ENCODE measurements at places on chromosomes 16 and 17.

GRCh38 chr17:61230461-61230860 lies 169.2 kb upstream of the TBX2 start:
- DNase-seq = no peak

DNA sequence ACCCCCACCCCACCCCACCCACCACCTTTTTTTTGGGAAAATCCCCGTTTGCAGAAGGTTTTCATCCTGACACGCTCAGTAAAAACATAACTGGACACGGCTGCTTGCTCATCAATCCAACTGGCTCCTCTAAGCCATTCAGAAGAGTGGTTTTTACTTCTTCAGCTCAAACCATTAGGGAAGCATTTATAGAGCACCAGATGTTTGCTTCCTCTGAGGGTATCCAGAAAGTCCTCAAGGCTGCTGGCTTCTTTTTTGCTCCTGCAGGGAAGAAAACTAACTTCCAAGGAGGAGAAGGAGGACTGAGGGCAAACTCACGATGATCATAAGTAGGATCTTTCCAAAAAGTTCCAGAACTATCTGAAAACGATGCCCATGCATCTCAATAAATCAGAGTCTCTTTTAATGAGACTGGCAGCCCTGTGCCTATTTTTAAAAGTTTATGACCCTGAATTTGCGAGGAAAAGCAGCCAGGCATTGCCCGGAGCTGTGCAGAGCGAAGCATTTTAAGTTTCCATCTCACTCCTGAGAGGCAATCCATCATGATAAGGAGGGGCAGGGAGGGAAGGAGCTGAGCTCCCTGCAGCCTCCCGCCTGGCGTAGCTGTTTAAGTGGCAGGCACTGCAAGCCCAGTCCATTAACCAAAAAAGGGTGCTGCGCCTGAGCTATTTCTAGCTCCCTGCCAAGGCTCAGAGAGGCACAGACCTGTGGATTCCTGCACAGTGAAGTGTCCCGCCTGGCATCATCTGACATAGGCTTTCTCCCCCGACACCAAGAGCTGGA lies 146.3 kb upstream of the FOXF1 start:
- no peak for DNase-seq

- no peak for DNase-seq
Observed at GRCh38 chr17:37699285-37699973, 45.4 kb downstream of the HNF1B start.

DNA sequence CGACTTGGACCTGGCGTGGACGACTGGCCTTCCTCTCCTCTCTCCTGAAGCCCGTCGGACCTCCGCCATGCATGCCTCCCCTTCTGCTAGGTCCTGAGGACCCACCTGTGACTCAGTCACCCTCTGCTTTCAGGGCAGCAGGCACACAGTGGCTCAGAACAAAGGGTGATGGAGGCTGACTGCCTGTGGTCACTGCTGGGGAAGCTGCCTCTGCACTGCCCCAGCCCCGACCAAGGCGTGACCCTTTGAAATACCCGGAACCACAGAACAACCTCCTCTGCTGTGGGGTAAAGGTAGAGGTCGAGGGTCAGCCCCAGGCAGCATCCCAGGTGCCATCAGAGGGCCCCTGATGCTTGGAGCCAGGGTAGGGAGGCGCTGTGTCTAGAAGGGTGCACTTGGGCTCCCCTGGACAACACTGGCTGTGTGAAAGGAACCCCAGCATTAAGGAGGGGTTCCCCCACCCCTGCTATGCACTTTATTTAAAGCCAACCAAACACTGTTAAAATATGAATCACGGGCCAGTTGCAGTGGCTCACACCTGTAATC lies 12.5 kb upstream of the SLC4A1 start:
- DNase-seq = no peak

- peak; percentile 99 for DNase-seq
Observed at GRCh38 chr17:8630802-8631553, 453 bp upstream of the MYH10 start.

DNA sequence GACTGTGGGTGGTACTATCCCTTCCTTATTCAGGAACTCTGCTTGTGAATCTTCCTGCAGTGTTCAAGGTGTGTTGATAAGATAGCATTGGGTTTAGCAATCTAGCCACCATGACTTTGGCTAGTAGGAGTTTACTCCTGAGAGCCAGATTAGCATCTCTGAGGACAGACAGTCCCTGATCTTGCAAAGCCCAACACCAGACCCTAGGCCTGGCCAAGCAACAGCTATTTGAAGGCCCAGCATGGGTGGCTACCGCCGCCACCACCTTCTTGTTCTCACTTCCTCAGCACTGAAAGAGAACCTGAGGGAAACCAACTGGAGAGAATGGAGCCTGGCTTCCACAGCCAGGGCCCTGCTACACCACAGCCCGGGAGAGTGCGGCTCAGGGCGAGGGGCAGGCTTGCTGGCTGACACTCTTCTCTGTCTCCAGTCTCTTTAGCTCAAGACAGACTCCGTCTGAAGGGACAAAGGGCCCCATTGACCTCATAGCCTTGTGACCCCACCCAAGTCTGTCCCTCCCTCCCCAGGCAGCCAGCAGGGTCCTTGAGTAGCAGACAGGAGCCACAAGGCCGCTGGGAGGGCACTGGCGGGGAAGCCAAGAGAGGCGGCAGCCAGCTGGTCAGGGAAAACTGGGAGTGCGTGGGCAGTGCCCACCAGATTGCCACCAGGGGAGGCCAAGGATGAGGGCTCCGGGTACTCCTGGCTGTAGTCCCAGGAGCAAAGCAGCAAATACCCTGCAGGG lies 10.9 kb upstream of the ARHGAP23 start:
- peak; percentile 68 for DNase-seq

DNA sequence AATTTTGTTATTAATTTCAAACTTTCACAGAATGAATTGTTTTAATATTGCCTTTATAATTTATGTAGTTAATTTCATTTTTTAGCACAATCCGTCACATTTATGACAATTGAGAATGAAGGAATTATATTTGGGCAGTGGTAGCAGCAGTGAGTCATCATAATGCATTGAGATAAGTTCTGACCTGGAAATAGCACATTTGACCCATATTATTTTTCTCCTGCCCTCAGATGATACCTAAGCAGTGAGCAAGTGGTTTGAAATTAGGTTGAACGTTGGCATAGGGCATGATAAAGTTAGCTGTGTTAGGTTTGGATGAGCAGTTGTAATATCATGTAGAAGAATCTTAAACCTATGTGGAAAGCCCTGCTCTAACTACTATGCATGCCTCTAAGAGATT lies 1431.3 kb upstream of the CDH8 start:
- no peak for DNase-seq

- DNase-seq = no peak
Observed at GRCh38 chr17:59074494-59074893, 32.2 kb downstream of the TRIM37 start.

- DNase-seq = peak; percentile 38
Observed at GRCh38 chr17:7007143-7007542, 5.3 kb upstream of the RNASEK start.

DNA sequence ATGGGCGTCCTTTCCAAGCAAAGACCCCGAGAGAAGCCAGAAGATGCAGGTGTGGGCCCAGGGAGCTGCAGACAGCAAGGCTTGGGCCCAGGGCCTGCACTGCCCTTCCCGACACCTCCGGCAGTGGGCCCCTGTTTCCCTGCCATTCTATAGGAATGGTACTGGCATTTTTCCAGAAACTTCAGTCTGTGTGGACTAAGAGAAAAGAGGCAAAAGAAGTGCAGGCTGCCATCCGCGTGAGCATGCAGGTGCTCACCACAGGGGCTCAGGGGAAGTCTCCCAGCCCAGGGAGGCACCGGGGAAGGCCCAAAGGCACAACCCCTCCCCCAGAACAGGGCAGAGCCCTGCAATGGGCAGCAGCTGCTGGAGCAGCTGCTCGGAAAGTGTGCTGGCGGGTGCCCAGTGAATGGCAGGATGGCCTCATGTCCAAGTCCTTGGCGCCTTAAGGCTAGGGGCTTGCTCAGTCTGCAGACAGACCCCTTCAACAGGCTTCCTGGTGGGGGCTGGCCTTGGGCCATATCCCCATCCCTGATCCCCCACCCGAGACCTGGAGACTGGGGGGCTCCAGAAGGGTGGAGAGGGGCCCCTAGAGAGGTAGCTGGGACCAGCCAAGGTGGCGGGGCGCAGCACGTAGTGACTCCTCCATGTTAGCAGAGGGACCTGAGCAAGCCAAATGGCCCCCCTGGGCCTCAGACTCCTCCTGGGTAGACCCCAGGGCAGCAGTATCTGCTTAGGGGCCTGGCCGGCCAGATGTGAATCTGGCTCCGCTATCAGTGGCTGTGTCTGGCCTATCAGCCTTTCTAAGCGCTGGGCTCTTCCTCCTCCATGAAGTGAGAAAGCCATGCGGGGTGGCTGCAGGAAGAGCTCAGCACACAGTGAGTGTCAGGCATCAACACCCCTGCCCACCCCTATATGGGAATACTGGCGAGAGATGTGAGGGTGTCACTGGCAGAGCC lies 6.7 kb upstream of the TPPP3 start:
- DNase-seq = no peak

- peak; percentile 76 for DNase-seq
Observed at GRCh38 chr16:68470461-68471150, 22.3 kb upstream of the SMPD3 start.

DNA sequence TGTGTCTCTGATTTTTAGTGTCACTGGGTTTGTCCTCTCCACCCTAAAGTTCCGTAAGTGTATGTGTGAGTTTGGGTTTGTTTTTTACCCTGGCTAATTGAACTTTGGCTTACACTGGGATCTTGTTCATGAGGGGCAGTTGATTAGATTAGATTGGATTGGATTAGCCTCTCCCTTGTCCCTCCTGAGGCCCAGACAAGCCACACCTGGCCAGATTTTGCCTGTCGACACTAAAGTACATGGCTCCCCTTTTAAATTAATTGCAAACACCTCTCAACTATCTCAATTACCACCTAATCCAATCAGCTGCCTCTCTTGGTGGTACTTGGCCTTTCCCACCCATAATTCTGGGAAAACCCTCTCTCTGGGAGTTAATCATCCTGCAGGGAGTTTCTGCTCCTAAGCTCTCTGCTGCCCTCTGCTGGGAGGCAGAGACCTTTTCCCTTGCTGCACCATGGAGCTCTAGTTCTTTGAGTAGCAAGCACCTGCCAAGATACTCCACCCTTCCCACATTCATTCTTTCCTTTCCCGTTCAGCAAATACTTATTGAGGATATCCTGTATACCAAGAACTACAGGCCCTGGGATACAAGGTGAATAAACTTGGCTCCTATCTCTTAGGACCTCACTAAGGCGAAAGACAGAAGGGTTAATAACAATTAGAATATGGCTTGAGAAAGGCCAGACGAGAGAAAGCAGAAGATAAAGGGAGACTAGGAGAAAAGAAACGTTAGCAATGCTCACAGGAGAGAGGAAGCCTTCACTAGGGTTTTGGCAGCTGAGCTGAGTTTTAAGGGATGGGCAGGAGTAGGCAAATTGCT lies 60.0 kb upstream of the MPHOSPH6 start:
- peak; percentile 77 for DNase-seq

DNA sequence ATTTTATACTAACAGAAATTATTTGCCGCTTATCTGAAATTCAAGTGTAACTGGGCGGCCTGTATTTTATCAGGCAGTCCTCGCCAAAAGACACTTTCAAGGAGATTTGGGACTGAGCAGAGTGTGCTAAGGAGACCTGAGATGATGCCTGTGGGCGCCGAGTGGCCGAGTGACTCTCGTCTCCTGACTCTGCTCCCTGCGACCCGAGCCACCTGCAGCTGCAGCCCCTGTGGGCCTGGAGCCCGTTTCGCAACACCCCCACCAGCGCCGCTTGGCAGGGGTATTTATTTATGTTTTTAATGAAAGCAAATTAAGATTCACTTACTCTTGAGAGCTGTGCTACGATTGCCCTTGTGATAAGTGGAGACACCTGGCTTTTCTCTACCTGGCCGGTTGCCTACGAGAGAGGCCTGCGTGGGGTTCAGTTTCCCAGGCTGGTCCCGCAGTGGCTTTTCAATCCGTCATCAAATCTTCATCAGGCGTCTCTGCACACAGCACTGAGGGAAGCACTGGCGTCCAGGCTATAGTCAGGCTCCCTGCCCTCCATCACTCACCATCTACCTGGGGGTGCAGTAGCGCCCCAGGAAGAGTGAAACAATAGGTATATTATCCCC lies 124.0 kb downstream of the SEC14L1 start:
- no peak for DNase-seq

- DNase-seq = no peak
Observed at GRCh38 chr16:85364323-85365040, 248.6 kb upstream of the GSE1 start.

- DNase-seq = no peak
Observed at GRCh38 chr17:75910699-75911098, 6.0 kb upstream of the MRPL38 start.

GRCh38 chr17:8100111-8100510 lies 12.6 kb upstream of the ALOX12B start:
- DNase-seq = no peak

DNA sequence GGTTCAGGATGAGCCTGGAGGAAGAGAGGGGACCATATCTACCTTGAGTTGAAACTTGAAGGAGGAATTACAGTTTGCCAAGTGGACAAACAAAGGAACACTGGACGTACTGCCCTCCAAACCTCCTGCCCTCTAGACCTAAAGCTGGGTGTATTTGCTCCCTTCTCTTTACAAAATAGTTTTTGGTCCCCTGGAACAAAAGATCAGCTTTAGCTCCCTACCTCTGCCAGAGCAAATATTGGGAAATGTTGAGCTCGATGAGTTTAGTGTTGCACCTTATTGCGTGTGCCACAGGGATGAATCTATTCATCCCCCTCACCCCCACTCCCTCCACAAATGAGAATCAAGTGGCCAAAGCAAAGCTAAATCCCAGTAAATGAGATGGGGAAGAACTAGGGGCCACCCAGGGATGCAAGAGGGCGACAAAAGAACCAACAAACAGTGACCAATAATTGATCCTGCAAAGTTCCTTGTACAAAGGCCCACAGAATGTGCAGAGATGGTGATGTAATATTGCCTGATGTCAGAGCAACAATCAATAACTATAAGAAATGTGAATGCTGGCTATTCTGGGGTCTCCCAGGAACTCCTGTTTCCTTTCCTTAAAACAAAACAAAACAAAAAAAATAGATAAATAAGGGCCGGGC lies 17.2 kb upstream of the TAT start:
- no peak for DNase-seq

- DNase-seq = peak; percentile 39
Observed at GRCh38 chr17:21376759-21377690, 868 bp downstream of the KCNJ12 start.

DNA sequence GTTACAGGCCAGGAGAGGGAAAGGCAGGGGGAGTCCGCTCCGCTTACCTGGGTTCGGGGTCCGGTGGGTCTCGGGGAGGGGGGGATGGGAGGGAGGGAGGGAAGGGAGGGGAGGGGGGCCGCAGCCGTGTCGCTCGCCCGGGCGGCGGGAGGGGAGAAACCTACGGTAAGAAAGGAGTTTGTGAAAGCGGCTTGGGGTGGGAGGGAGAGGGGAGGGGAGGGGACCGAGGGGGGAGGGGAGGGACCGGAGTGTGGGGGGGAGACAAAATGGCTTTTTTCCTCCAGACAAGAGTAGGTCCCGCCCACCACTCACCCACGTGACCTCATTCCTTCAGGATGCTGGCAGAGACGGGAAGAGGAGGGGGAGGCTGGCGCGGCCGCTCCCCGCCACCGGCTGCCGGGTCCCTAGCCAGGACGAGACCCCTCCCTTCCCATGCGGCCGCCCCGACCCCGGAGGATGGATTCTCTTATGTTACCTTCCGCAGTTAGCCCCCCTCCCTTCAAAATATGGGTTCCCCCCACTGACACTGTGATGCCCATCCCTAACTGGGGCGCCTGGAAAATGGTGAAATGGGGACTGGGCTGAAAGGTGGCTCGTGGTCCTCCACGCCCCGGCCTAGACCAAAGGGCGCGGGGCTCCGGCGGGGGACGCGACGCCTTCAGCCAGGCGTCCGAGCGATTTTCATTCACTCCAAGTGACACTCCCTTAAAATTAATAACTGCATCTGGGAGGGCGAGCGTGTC lies at the start of gene PCGF2:
Gene PCGF2, minus strand, starts transcription at position 188 of the 743 bp plus-strand sequence. CDS start 7,934 bp downstream, outside the sequence.
- no peak for DNase-seq

GRCh38 chr16:74846714-74847113 lies 72.1 kb upstream of the FA2H start:
- no peak for DNase-seq
